ENCODE measurements at places on chromosomes 4 and X. TPM values are rescaled to one million over a fixed set of nuclear protein-coding genes. Genes with fewer than 3 reads are reported as not detected.

The FABP2 gene
- total RNA-seq = not detected

The DSPP gene
- total RNA-seq = not detected

The CDS1 gene
- total RNA-seq = 0.15 TPM

The HTN3 gene
- not detected for total RNA-seq

The TMPRSS11A gene
- total RNA-seq = not detected

The NEIL3 gene
- not detected for total RNA-seq

The POU3F4 gene
- total RNA-seq = not detected

The PABPC1L2A gene
- total RNA-seq = not detected

The ETDB gene
- not detected for total RNA-seq

The TMEM156 gene
- total RNA-seq = 59.9 TPM

- DNase-seq = no peak
Observed at GRCh38 chr4:172648471-172648870, 520.1 kb upstream of the GALNT7 start.

DNA sequence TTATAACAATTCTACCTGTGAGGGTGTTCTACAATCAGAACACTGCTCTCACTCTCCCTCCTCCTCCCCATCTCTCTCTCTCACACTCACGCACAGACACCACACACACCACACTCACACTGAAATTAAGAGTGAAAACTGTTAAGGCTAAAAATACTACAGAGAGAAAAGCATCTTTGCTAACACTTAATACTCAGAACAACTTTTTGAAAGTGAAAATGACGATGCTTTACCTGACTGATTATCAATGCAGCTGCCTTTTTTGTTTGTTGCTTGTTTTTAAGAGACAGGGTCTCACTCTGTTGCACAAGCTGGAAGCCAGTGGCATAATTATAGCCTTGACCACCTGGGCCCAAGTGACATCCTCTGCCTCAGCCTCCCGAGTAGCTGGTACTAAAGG lies 222.4 kb downstream of the APBB2 start:
- DNase-seq = peak; percentile 12

DNA sequence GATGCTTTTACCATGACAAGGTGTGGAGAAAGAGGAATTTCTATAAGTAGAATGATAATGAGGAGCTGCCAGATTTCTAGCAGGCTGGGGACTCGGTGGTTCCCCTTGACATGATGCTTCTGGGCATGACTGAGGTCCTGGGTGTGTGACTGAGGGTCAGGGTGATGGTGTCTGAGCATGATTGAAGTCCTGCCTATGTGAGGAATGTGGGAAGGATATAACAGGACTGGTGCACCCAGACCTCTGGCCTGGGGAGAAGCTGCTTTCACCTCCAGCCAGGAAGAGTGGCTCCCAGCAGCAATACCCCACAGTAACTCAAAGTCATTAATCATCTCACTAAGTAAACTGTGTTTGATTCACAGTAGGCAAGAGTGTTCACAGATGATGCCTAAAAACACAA lies 17.4 kb downstream of the SORBS2 start:
- no peak for DNase-seq

GRCh38 chr4:134627366-134627765 lies 425.8 kb upstream of the PABPC4L start:
- DNase-seq = no peak

DNA sequence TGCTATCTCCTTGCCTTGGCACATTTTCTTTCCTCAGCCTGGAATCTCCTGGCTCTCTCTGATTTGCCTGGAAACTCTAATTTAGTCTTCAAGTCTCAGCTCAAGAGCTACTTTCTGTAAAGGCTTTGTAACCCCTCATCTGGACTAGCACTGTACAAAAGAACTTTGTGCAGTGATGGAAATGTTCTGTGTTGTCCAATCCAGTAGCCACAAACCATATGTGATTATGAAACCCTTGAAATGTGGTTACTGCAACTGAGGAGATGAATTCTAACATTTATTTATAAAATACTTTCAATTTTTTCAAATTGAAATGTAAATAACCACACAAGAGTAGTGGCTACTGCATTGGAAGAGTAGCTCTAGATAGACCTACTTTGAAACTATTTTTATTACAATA lies 66.6 kb upstream of the HS3ST1 start:
- no peak for DNase-seq

GRCh38 chrX:131827935-131828334 lies 195.2 kb upstream of the STK26 start:
- peak; percentile 59 for DNase-seq

DNA sequence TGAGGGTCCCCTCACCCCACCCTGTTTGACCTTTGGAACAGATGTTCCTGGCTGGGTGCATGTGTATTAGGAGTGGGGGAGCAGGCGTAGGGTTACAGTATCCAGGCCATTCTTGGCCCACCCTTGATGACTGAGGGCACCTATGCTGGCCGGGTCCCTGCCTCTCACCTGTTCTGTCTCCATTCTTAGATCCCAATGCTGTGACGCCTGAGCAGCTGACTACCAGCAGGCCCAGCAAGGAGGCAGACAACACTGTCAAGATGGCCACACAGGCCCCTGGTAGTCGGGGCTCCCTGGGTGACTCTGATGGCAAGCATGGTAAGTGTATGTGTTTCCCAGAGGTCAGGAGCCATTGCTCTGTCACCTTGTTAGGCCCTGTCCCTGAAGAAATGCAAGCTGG lies 10.9 kb downstream of the EFNB1 start:
- no peak for DNase-seq

- DNase-seq = no peak
Observed at GRCh38 chr4:89403826-89404225, 96.2 kb upstream of the GPRIN3 start.

DNA sequence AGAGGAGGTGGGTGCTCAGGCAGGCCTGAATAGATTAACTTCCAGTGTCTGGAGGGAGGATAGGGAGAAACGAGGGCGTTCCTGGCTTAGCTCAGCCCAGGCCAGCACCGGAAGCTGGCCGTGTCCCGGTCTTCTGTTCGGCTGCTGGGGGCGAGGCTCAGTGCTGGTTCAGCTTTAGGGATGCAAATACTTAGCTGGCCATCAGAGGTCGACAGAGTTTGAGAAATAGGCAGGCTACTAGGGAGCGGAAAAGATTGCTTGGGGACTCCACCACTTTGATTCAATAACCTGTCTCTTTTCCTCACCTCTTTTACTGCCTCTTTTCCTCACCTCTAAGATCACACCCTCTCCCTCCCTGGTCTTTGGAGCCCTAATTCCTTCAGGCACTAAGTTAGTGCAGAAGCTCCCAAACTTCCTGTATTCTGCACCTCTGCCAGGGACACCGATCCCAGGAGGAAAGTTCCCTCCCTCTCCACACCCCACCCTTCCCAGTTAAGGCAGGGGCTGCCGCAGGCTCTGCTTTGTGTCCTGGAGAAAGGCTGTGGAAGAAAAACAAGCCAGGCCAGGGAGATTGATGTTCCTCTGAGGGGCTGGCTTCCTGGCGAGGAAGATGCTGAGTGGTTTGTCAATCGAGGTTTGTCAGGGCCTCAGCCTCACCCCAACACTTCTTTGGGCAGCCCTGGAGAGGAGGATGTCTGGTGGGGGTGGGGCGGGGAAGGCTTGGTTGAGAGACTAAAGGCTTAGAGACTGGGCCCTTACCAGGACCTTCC lies 6.0 kb upstream of the EFNB1 start:
- DNase-seq = no peak

- DNase-seq = no peak
Observed at GRCh38 chr4:155906554-155907247, 3.2 kb downstream of the TDO2 start.

- DNase-seq = no peak
Observed at GRCh38 chrX:97622111-97622510, 738.4 kb downstream of the RPA4 start.

GRCh38 chr4:70749313-70749712 lies 27.5 kb downstream of the RUFY3 start:
- DNase-seq = no peak

DNA sequence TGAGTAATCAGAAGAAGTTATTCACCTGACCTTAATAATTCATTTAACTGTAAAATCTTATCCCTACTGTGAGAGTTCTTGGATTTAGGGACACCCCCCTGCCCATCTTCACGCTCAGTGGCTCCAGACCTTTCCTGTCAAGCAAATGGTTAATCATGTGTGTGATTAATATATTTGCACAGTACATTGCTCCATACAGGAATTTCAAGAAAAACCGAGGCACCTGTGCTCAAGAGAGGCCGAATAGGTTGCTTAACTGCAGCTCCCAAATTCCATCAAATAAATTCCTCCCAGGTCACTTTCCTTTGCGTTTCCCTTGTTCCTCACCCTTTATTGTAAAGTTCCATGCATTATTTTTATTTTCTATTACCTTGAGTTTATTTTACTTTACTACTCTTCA lies 119.5 kb downstream of the STOX2 start:
- no peak for DNase-seq

- DNase-seq = no peak
Observed at GRCh38 chr4:69330345-69331047, 50.2 kb downstream of the UGT2B28 start.

DNA sequence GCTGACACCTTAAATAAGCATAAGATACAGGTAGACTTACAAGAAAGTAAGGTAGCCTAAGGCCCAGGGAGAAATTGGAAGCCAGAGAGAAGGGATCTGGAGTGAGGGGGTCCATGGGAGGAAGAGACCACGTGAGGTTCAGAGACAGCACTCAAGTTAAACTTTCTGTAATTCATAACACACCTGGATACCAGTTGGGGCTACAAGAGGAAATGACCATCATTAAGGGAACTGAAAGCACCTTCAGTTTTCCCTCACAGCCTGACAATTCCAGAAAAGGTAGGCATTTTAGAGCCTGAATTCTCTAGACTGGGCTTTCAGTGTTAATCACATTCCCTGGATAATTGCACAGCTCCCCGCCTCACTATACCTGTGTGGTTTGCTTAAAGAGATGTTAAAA lies 355.5 kb downstream of the FBXW7 start:
- no peak for DNase-seq

GRCh38 chr4:49516796-49517195 lies 530.7 kb downstream of the CWH43 start:
- no peak for DNase-seq

- DNase-seq = no peak
Observed at GRCh38 chrX:427812-428725, 41.4 kb upstream of the PPP2R3B start.

DNA sequence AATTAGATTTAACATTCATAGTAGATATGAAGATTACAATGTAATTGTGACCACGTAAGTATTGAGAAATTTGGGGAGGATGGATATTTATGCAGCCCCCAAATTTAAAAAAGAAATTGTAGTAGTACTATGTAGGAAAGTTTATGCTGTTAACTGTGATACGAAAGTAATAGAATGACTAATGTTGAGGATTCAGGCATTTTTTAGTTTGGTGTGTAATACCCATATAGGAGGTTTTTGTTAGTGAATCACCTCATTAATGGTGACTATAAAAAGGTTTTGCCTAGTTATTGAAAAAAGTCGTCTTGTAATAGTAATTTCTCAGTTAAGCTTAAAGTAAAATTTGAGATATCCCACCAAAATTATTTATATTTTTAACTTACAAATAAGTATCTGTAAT lies 67.2 kb downstream of the SMARCAD1 start:
- no peak for DNase-seq

DNA sequence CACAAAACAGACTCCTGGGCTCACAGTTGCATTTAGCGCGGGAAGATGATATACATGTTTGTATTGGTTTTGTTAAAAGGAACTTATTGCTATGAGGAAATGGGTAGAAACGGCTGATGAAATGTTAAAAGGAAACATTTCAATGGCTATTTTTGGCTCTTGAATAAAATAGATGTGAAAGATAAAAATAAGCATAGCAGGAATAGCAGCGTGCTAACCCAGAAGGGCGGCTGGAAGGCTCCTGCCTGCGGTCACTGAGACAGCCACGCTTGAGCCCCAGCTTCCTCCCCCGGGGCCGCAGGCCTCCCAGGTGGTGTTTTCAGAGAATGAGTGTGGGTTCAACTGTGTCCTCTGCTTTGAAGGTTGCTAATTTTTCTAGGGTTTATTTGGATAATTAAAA lies 35.0 kb upstream of the CLCN4 start:
- DNase-seq = peak; percentile 79

DNA sequence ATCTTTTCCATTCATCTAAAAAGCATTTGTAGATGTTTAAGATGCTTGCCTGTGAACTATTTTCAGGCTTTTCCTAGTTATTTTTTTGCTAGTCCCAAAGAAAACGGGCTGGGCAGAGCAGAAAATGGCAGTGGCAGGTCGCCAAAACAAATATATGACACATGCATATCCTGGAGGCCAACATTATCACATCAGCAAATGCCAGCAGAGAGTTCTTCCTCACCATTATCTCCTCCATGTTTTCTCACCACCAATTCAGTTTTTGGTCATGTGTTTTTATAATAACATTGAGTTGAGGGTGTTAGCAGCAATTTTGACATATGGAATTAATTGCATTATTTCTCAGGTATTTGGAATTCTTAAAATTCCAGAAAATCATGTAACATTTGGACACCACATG lies 97.9 kb upstream of the EOLA2 start:
- no peak for DNase-seq

DNA sequence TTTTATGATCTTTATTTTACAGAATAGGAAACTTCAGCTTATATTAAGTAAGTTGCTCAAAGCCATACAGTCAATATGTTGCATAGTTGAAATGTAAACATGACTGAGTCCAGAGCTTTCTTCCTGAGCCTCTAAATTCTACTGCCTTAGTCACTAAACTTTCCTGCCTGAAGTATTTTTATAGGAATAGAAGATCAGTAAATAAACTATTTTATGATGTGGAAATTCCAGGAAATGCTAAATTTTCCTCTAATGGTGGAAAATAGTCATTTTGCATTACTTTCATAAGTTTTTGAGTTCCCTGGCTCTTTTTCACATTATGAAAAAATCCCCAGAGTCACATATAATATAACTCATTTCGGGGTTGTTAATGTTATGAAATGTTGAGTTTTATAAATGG lies 182.8 kb downstream of the BANK1 start:
- DNase-seq = no peak

GRCh38 chrX:40543661-40544328 lies 37.0 kb upstream of the ATP6AP2 start:
- peak; percentile 60 for DNase-seq

GRCh38 chr4:61580721-61581377 lies 380.7 kb downstream of the ADGRL3 start:
- DNase-seq = no peak

DNA sequence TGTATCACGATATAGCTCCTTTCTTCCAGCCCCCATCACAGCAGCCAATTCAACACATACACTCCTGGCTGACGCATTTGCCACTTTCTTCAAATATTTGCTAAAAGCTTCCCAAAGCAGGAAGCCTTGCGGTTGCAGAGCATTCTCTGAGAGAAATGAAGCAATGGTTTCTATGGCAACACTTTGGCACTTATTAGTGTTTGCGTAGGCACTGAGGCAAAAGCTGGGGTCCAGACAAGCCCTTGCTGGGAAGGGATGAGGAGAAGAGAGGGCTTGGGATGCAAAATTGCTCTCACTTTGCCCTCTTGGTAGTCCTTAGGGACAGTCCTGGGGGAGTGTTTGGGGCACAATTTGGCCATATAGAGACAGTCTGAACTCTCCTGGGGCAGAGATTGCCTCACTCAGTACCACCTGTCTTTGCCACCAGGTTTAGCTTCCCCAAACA lies 55.0 kb upstream of the PAK3 start:
- DNase-seq = no peak

GRCh38 chr4:22031423-22031822 lies 82.9 kb upstream of the KCNIP4 start:
- no peak for DNase-seq
